ENCODE measurements at places on chromosomes 1 and 21. TPM values are rescaled to one million over a fixed set of nuclear protein-coding genes. Genes with fewer than 3 reads are reported as not detected.

CFAP45 gene
- total RNA-seq = 1.2 TPM

SPRR2F gene
- total RNA-seq = not detected

CHAF1B gene
- 2.3 TPM for total RNA-seq

NOTCH2NLA gene
- total RNA-seq = 49.9 TPM

SPRR2G gene
- total RNA-seq = 10.7 TPM

HPDL gene
- 2.7 TPM for total RNA-seq

SPRR4 gene
- total RNA-seq = 478 TPM

RAB3B gene
- total RNA-seq = 5.0 TPM

COL6A2 gene
- 150 TPM for total RNA-seq

- H3K4me3 ChIP-seq = no peak overlapping the region
- no peaks in the 10 kb centered on the region for H3K27me3 ChIP-seq
- no peak overlapping the region for H3K27ac ChIP-seq
- no peaks in the 10 kb centered on the region for H3K36me3 ChIP-seq
- DNase-seq = no peak
Measured at GRCh38 chr21:35828161-35828560, 232.2 kb downstream of the SETD4 start.

DNA sequence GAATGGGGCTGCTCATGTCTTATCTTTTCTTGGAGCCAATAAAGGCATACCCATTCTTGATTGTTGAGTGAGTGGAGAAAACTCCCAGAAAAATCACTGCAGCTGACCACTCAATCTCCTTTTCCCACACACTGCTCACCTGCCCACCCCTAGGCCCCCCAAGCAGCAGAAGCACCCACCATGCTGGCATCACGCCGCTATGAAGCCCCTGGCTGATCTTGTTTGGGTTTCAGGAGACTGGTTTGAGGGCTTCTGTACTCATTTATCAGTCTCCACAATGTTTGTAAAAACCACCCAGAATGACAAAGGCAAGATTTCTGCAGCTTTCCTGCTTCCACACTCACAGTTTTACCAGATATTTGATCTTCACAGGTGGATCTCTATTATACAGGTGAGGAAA is 33.5 kb upstream of the ATP2B4 start:
- no peaks in the 10 kb centered on the region for H3K27me3 ChIP-seq
- no peak overlapping the region for H3K27ac ChIP-seq
- H3K4me3 ChIP-seq = no peak overlapping the region
- H3K4me1 ChIP-seq = peaks cover 3% of the 10 kb centered on the region

- H3K27me3 ChIP-seq = no peaks in the 10 kb centered on the region
- H3K27ac ChIP-seq = no peak overlapping the region
- no peaks in the 10 kb centered on the region for H3K36me3 ChIP-seq
- no peaks in the 10 kb centered on the region for H3K4me1 ChIP-seq
Measured at GRCh38 chr1:183444243-183444642, 26.1 kb upstream of the NMNAT2 start.

DNA sequence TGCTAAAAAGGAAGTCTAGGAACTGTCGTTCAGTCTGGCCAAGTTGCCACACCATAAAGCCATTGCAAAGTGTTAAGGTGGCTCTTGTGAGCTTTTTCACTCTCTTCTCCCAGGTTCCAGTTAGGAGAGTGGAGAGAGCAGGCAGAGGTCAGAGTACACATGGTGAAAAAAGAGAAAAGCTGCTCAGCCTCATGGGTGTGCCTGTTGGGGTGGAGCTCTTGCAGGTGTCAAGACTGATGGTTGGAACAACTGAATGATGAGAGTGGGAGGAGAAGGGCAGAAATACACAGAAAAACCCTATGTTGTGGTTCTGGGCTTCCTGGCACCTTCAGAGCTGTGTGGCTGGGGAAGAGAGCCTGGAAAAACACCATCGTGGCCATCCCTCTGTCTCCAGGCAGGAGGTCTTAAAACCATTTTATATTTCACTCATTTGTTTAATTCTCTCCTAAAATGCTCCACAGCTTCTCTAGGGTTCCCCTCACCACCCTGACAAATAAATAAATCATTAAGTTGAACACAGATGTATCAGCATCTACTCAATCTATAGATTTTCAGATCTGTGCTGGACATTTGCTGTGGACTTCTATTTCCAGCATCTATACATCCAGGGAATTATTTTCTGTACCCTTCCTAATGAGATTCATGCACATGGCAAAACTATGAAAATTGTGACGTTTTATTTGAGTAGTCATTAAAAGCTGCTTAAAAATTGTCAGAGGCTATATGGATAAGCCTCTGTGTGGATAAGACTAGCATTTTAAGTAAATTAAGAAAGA is 17.5 kb downstream of the UBASH3A start:
- no peak overlapping the region for H3K27ac ChIP-seq
- H3K4me3 ChIP-seq = no peak overlapping the region
- H3K27me3 ChIP-seq = peaks cover 35% of the 10 kb centered on the region
- no peaks in the 10 kb centered on the region for H3K36me3 ChIP-seq

GRCh38 chr1:9787702-9788101 is 36.1 kb downstream of the CLSTN1 start:
- DNase-seq = no peak
- no peaks in the 10 kb centered on the region for H3K27me3 ChIP-seq
- H3K4me1 ChIP-seq = peaks cover 7% of the 10 kb centered on the region
- no peak overlapping the region for H3K27ac ChIP-seq
- no peak overlapping the region for H3K4me3 ChIP-seq

- no peaks in the 10 kb centered on the region for H3K4me1 ChIP-seq
- H3K27ac ChIP-seq = no peak overlapping the region
- no peak for DNase-seq
- peaks cover 4% of the 10 kb centered on the region for H3K27me3 ChIP-seq
- no peak overlapping the region for H3K4me3 ChIP-seq
Measured at GRCh38 chr1:26081267-26082019, 14.0 kb upstream of the TRIM63 start.

GRCh38 chr1:106292130-106292529 is 764.3 kb upstream of the PRMT6 start:
- no peaks in the 10 kb centered on the region for H3K36me3 ChIP-seq
- H3K4me1 ChIP-seq = no peaks in the 10 kb centered on the region
- H3K4me3 ChIP-seq = no peak overlapping the region
- no peaks in the 10 kb centered on the region for H3K27me3 ChIP-seq

DNA sequence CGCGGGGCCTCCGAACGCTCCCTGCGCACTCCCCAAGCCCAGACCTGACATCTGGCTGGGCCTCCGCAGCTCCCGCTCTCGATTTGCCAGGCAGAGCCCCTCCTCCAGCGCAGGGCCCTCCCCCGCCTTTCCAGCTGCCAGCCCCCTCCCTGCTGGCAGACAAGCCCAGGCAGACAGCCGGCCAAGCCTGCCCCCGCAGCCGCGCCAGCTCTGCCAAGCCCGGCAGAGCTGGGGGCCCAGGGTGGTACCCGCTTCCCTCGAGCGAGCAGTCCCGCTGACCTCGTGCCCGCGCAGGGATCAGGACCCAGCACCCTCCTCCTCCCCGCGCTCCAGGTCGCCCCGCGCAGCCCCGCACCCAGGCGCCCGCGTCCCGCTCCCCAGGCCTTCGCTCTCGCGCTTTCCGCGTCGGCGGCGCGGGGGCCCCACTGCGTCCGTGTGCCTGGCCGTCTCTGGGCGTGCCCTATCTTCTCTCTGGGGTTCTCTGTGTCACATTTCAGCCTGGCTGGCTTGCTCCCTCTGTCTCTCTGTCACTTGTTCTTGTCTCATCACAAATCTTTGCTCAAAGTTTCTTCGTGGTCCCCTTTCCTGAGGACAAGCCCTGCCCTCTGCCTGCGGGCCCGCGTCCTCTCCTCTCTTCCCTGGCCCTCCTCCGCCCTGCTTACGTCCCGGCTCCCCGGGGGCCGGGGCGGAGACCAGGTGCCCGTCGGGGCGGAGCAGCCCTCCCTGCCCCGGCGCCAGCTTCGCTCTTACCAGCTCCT is 580 bp downstream of the INKA2 start:
- H3K27me3 ChIP-seq = no peaks in the 10 kb centered on the region
- peaks cover 55% of the 10 kb centered on the region for H3K4me1 ChIP-seq
- peak overlapping the region; percentile 72 for H3K4me3 ChIP-seq
- peak overlapping the region; percentile 93 for H3K27ac ChIP-seq

GRCh38 chr1:200041337-200042118 is 14.0 kb downstream of the NR5A2 start:
- peaks cover 44% of the 10 kb centered on the region for H3K4me1 ChIP-seq
- H3K36me3 ChIP-seq = no peaks in the 10 kb centered on the region
- no peak for DNase-seq
- peak overlapping the region; percentile 52 for H3K4me3 ChIP-seq

- H3K4me3 ChIP-seq = no peak overlapping the region
- H3K4me1 ChIP-seq = no peaks in the 10 kb centered on the region
- no peak for DNase-seq
- H3K27me3 ChIP-seq = peaks cover 17% of the 10 kb centered on the region
- H3K27ac ChIP-seq = no peak overlapping the region
- no peaks in the 10 kb centered on the region for H3K36me3 ChIP-seq
Measured at GRCh38 chr1:156382561-156382960, 13.6 kb downstream of the RHBG start.

GRCh38 chr1:231420959-231421545 is 1.0 kb downstream of the EGLN1 start:
- H3K36me3 ChIP-seq = no peaks in the 10 kb centered on the region
- DNase-seq = peak; percentile 70
- H3K27ac ChIP-seq = peak overlapping the region; percentile 93

DNA sequence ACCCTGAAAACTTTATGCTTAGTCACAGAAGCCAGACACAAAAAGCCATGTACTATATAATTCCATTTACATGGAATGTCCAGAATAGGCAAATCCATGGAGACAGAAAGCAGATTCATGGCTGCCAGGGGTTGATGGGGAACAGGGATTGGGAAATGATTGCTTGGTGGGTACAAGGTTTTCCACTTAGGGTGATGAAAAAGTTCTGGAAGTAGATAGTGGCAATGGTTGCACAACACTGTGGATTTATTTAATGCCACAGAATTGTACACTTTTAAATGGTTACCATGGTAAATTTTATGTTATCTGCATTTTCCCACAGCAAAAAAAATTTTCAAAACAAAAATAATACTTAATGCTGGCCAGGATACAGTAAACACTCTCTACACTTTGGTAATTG is 40.6 kb downstream of the ENAH start:
- H3K27ac ChIP-seq = no peak overlapping the region
- no peaks in the 10 kb centered on the region for H3K27me3 ChIP-seq
- peaks cover 27% of the 10 kb centered on the region for H3K4me1 ChIP-seq
- no peaks in the 10 kb centered on the region for H3K36me3 ChIP-seq
- no peak overlapping the region for H3K4me3 ChIP-seq

DNA sequence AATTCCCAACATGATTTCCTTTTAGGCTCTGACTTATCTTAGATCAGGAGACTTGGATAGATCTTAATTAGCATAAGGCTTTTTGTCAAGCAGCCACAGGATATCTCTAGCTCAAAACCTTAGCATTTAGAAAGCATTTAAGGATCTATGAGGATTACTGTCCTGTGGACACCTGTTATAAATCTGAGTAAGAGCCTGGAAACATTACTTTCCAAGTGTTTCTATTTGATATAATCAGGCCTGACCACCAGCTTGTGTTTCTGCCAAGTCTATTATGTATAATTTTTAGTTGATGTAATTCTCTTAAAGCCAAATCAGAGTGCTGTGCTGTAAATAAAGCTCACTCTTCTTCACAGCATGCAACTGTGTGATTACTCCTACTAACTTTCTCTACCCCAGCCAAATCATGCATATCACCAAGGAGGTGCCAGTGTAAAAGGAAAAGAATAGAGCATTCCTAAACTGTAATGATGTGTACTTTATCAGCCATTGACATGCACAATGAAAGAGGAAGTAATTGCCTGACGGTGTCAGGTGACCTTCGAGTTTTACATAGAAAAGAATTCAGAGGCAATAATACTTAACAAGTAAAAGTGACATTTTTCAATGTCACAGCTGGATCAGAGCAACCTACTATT is 309.9 kb upstream of the PRMT6 start:
- no peaks in the 10 kb centered on the region for H3K36me3 ChIP-seq
- no peaks in the 10 kb centered on the region for H3K4me1 ChIP-seq
- no peak for DNase-seq
- no peak overlapping the region for H3K4me3 ChIP-seq
- no peak overlapping the region for H3K27ac ChIP-seq

DNA sequence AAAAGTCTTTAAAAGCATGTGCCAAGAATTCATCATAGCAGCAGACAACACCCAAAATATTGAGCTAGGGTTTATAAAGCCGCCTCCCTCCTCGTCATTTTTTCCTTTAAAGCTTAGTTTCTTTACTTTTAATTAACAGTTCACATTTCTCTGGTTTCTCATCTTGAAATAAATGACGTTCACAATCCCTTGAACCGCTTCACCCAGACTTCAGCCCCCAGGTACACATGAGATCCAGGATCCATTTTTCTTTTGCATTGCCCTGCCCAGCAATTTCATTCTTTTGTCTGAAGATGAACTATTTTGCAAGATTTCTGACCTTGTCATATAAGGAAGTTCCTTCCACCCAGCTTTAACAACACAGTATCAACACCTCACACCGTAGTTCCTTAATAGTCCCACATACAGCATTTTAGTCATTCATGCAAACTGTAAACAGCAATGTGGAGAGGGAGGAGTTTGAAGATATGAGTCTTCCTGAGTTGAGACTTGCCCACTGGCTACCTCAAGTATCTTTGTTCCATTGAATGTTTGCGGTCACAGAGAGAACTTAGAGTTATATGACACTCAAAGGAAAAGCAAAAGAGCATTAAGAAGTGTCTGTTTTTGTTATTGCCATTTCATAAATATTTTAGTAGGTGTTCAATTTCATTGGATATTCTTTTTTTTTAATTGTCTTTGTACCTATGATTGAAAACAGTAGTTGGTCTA is 35.3 kb upstream of the CACYBP start:
- H3K4me1 ChIP-seq = peaks cover 56% of the 10 kb centered on the region
- H3K27me3 ChIP-seq = no peaks in the 10 kb centered on the region
- DNase-seq = no peak
- peak overlapping the region; percentile 35 for H3K4me3 ChIP-seq

DNA sequence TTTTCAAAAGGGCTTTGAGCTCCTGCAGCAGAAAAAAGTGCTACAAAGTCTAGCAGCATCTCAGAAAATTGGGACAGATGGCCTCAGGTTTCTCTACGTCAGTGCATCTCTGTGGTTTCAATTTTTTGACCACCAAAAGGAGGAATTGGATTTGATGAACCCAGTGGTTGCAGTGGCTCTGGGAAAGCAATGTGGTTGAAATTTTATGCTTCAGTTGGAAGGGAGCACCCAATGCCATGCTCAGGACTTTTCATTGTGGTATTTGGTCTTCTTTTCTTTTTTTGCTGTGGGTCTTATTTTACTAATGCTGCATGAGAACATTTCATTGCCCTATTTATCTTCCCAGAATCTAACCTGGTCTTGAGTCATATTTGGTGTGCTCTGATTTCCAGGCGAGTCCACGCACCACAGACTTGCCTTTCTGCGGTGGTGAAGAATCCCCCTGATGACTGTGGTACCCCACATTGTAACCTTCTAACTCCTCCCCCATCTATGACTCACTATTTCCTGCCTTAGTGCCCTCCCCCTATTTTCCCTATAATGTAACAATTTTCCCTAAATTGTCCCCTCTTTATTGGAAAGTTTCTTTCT is 56.7 kb downstream of the S1PR1 start:
- no peak overlapping the region for H3K27ac ChIP-seq
- DNase-seq = no peak
- H3K36me3 ChIP-seq = no peaks in the 10 kb centered on the region
- peaks cover 4% of the 10 kb centered on the region for H3K4me1 ChIP-seq
- H3K4me3 ChIP-seq = no peak overlapping the region
- H3K27me3 ChIP-seq = peaks cover 3% of the 10 kb centered on the region

GRCh38 chr1:242467556-242468145 is 56.8 kb downstream of the PLD5 start:
- H3K27me3 ChIP-seq = no peaks in the 10 kb centered on the region
- H3K4me3 ChIP-seq = no peak overlapping the region
- H3K4me1 ChIP-seq = no peaks in the 10 kb centered on the region
- no peaks in the 10 kb centered on the region for H3K36me3 ChIP-seq

GRCh38 chr1:9121496-9122409 is 7.1 kb downstream of the GPR157 start:
- H3K4me1 ChIP-seq = peaks cover 37% of the 10 kb centered on the region
- no peak for DNase-seq
- peak overlapping the region; percentile 45 for H3K27ac ChIP-seq
